ENCODE measurements at places on chromosomes 5 and 9.

DNA sequence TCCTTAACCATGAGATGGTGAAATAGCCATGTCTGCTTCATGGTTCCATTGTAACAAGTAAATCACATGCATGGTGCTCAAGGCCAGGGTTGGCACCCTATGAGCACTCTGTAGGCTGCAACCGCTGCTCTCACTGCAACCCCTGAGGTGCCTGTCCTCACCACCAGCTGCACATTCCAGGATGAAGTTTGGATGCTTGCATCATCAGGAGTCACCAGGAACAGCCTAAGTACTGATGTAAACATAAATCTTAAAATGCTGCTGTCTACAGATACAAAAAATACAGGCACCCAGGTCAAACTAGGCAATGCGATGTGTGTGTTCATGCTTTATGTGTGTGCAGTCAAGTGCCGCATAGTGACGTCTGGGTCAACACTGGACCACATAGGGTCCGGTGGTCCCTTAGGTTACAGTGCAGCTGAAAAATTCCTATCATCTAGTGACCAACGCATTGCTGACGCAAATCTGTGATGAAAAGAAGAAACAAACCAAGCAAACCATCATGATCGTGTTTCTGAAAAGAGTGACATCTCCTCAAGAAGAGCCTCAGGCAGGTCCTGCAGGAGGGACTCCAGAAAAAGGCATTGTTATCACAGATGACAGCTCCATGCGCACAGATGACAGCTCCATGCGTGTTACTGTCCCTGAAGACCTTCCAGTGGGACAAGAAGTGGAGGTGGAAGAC, 234.8 kb downstream of the AUH start:
- DNase-seq = no peak

DNA sequence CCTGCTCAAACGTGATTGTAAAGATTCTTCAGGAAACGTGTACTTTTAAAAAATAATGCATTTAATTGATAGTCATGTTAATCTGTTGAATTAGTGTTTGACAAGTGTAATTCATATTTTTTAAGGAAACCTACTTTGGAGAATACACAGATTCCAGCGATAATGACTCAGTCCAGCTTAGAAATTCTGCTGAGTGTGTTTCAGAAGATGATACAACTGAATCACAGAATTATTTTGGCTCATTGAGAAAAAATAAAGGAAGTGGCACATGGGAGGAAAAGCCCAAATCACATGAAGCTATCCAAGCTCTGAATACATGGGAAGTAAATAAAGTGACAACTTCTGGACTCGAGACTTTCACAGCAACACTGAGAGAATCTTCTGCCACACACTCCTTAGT, 37.8 kb downstream of the ICE1 start:
- no peak for DNase-seq

- no peak for DNase-seq
These were observed 69.9 kb downstream of the LRSAM1 start for GRCh38 chr9:127520941-127521918.

GRCh38 chr5:71587766-71588532, 809 bp downstream of the MCCC2 start:
- DNase-seq = peak; percentile 43

DNA sequence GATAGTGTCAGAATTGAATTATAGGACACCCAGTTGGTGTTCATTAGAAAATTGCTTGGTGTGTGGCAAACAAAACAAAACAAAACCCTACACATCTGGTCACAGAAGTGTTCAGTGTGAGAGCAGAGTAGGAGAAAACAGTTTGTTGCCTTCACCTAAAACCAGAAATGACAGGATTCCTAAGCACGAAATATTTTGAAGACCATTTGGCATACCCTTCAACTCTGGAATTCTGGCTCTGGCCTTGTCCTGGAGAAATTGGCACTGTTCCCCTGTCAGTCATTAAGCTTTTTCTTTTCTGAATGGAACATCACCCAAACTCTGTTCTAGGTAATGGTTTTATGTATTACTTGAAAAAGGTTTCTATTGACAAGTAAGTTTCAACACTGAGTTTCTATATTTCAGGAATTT, 110.2 kb upstream of the PCA3 start:
- no peak for DNase-seq

- no peak for DNase-seq
These were observed 158.9 kb downstream of the RMI1 start for GRCh38 chr9:84139296-84140070.

- peak; percentile 55 for DNase-seq
These were observed 54.0 kb downstream of the SCAI start for GRCh38 chr9:125089331-125089730.

DNA sequence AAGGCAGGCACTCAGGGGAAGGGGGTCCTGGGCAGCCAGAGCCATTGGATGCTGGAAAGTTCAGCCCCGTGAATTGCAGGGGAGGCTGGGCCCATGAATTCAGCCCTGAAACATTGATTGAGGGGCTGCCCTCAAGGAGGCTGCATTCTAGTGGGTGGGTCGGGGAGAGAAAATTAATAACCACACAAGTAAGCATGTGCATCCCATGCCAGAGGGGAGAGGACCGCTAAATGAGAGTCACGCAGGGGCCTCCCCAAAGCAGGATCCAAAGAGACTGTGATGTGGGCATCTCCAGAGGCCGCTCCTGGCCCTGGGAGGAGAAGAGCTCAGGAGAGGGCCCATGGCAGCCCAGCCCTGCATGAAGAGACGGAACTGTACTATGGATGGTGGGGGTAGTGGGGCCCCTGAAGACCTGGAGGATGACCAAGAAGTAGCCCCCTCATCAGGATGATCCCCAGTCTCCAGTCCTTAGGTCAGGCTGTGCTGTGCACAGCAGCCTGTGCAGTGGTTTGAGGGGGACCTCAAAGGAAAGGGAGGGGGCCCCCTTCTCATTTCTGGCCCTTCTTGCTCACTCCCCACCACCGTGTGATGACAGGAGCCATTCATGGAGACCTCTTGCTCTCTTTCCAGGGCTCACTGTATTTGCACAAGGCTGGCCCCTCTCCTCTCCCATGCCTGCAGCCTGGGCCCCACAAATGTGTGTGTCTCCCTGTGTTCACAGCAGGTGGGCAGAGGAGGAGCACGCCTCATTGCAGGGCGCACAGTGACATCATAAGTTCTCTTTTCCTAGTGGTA, 233.6 kb upstream of the IRX1 start:
- no peak for DNase-seq

DNA sequence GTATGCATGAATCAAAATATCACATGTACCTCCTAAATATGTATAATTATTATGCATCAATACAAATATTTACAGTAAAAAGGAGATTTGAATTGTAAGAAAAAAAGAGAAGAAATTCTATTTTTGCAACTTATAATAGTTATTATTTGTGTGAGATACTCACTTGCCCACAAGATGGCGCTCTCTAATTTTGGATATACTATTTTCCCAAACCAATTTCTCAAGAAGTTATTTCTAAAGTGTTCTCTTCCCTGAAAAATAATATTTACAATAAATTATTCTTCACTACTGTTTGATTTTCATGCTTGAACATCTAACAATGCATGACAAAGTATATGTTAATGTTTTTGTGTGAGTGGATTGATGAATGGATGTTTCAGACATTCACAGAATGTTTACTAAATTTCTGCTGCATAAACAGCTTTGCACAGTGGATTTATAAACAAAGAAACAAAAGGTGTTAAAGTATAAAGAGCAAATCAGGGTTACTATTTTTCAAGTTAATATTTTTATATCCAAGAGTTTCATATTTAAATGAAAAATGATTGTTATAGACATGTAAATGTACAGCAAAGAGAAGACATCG, 503.4 kb downstream of the PDE4D start:
- peak; percentile 16 for DNase-seq

DNA sequence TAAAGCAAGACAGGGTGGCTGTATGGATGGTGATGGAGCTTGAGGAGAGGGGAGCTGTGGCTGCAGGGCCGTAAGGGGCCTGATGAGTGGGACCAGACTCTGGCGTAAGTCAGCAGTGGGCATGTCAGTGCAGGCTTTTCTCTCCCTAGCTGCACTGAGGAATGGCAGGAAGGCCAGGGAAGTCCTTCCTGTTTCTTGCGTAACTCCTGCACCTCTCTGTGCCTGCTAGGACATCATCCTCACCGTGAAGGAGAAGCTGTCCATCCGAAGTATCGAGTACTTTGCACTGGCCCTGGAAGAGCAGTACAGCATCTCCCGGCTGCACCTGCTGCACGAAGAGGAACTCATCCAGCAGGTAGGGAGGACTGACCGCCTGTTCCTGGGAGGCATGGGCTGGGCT, 24.1 kb upstream of the TRMT10B start:
- DNase-seq = no peak

DNA sequence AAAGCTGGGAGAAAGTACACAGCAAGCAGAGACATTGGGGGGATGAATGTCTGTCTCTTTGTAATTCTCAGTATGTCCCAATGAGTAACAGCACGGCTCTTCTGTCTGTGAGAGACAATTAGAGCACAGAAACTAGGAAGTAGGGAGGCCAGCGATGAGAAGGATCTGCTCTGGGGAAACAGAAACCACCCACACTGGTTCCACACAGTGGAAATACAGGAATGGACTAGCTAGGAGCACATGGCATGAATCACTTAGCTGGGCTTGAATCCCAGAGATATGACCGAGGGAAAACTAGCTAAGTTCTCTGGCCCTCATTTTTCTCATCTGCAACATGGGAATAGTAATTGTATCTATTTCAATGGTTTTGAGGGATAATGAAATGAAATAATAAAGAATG, 895.9 kb downstream of the TLE4 start:
- no peak for DNase-seq

GRCh38 chr9:132121021-132121420, 40.8 kb upstream of the NTNG2 start:
- no peak for DNase-seq

GRCh38 chr5:96677496-96677895, 15.3 kb downstream of the CAST start:
- DNase-seq = no peak

- no peak for DNase-seq
These were observed 244.1 kb downstream of the ELAVL2 start for GRCh38 chr9:23581931-23582330.

- no peak for DNase-seq
These were observed 74.1 kb downstream of the FNBP1 start for GRCh38 chr9:129968690-129969485.

DNA sequence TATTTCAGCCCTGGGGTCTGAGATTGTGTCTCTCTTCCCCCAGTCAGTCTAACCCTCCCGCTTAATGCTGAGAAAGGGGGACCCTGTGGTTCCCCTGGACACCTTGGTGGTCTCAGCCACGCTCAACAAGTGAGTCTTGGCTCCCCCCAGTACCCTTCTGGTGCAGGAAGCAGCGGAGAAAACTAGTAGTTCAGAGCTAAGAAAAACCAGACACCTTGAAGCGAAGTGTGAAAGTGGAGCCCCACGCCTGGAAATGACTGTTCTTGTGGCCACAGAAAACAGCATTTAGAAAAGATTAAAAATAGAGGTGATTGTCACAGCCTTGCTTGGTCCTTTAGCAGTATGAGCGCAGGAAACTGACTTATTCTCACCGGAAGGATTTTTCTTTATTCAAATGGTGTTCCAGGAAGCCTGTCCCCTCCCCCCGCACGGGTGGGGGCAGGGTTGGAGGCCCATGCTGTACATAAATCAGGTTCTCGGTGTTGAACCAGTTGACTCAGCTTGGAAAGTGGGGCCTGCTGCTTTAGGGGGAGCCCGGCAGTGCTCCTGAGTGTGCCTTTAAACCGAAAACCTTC, 8.1 kb downstream of the ARPC5L start:
- peak; percentile 83 for DNase-seq

DNA sequence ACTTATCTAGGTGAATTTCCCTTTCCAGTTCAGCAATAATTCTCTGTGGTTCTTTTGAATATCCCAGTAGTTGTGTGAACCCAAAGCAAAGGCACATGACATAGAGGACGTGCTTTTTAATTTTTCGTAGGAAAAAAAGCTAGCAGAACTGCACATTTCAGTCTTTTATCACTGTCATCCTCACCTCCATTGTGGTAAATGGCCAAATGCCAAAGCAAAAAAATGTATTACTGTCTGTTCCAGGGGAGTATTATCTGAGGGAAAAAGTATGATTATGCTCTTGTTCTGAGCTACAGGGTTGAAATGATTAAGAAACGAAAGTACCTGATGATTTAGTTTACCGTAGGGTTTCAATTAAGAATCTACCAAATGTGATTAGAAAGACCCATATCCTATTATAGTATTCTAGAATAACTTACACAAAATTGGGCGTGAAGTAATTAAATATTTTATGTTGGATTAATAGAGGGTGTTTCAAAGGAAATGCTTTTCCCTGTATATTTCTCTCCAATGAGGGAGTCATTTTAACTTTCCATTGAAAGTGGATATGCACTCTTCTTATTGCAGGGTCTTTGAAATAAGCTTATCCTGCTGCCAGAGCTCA, 62.7 kb downstream of the CAVIN4 start:
- DNase-seq = no peak

DNA sequence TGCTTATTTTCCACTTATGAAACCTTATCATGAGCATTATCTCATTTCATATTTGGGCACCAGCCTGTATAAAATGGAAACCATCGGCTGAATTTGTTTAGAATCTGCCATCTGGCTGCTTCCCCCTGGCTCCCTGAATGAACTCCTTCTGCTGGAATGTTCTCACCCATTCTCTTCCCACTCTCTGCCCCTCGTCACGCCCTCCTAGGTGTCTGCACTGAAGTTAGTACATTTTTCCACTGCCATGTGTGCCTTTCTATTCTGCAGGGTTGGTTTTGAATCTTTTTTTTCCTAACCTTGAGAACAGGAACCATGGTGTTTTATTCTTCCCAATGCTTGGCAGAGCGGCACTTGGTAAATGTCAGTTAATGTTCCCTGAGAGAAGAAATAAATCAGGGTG, 359.7 kb downstream of the MLLT3 start:
- no peak for DNase-seq

DNA sequence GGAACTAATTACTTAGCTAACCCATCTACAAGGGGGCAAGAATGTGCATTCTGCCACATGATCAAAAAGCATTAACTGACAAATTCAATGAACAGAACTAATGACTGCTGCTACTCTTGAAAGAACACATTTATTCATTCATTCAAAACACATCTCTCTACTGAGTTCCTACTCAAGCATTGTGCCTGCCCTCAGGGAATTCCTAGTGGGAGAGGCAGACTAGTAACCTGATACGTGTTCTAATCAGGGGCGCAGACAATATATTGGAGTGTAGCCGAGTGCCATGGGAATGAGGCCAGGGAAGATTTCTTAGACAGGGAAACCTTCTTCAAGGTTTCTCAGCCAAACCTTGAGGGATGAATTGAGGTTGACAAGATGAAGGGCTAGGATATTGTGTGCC, 56.7 kb upstream of the PAPPA start:
- no peak for DNase-seq

DNA sequence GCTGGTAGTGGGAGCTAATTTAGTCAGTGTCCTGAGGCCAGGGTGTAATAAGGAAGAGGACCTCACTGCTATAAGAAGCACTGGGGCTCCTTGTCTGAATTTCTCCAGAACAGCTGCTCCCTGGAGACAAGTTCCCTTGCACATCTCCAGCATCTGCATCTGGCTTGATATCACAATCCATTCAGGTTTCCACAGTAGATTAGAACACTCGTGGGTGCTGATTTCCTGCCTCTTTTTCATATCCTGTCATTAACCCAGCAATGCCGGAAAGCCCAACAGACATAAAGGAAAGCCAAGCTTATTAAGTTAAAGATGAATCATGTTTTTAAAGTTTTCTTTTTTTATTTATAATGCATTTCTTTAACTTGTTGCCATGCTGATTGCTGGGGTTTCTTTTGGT, 232.3 kb upstream of the WWC1 start:
- no peak for DNase-seq

- no peak for DNase-seq
These were observed 4.1 kb downstream of the EDF1 start for GRCh38 chr9:136861874-136862457.

All from GM13977 (cell line).